ENCODE measurements at places on chromosomes 4 and X.

DNA sequence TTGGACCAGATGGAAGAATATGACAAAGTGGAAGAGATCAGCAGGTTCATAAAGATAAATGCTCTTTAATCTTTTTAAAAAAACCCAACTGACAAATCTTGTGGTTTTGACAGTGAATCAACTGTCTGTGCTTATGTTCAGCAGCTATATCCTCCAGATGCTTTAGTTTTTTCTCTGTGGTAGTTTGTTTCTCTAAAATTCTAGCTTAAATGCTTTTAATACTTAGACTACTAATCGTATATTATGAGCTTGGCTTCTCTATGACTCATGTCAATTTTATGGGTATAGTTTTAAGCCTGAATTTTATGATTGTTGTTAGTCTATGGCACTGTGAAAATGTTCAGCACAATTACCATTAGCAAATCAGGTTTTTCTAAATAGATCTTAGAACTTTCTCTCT, 12.9 kb downstream of the HHIP start:
- no peak for DNase-seq

DNA sequence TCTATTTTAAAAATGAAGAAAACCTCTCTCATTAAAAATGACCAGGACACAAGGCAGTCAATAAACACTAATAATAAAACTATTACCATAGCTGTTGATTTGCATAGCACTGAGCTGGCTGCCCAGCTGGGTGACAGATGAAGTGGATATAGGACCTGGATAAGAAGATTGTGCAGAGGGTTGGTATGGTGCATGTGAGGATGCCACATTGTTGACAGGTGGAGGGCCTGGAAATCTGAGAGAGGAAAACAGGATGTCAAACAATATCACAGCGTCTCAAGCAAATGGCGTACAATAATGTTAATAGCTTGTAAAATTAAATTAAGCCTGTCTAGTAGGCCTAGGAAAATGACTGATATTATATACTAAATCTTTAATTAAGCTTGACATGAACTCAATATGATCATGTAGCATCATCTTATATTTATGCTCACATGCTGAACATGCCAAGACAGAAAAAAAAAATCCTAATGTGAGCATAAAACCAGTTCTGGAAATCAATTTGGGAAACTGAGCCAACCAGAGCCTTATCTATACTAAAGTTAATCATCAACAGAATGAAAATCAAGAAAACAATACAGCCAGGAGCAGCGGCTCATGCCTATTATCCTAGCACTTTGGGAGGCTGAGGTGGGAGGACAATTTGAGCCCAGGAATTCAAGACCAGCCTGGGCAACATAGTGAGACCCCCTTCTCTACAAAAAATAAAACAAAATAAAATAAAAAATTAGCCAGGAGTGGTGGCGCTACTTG, 18.6 kb downstream of the SEC24D start:
- DNase-seq, result no peak

GRCh38 chr4:103150677-103151076, 47.5 kb downstream of the CENPE start:
- no peak for DNase-seq

DNA sequence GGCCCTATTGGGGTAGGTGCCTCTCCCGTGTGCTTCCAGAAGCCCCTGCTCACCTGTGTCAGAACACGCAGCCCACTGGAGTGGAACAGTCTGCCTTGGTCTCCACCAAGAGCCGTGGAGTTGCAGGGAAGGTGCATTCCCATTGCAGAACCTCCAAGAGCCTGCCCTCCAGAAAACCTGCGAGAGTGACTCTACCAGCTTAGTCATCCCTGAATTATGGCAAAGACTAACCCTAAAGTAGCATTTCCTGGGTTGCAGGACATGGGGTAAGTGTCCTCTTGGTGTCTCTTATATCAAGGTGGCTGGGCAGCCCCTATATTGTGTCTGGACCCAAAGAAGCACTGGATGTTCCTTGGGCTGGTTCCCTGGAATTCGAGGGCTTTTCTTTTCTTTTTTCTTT, 224.6 kb downstream of the BCOR start:
- no peak for DNase-seq

- DNase-seq, result no peak
These were observed 6.2 kb downstream of the ARFIP1 start for GRCh38 chr4:152785639-152786615.

- DNase-seq, result no peak
These were observed 172.4 kb downstream of the PRDM5 start for GRCh38 chr4:120750152-120750525.

GRCh38 chrX:96763608-96764007, 79.0 kb downstream of the DIAPH2 start:
- DNase-seq, result no peak

Measured in neural crest cell (in vitro differentiated cells).